ENCODE measurements at places on chromosomes 12 and 14. TPM values are rescaled to one million over a fixed set of nuclear protein-coding genes. Genes with fewer than 3 reads are reported as not detected.

DNA sequence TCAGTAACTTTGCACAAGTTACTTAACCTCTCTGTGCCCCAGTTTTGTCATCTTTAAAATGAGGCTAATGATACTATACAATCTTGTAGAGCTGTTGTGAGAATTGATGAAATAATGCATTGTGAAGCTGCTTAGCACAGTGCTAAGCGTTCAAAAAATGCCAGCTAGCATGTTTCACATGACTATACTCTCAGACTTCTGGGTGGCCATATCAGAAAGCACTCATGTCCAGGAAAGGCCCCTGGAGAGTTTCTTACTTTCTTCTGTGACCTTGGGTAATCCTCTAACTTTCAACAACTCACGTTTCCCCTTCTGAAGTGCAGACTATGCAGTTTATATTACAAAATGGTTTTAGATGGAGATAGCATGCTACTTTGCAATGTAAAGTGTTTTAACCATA is 68.1 kb downstream of the TPH2 start:
- DNase-seq: no peak

DNA sequence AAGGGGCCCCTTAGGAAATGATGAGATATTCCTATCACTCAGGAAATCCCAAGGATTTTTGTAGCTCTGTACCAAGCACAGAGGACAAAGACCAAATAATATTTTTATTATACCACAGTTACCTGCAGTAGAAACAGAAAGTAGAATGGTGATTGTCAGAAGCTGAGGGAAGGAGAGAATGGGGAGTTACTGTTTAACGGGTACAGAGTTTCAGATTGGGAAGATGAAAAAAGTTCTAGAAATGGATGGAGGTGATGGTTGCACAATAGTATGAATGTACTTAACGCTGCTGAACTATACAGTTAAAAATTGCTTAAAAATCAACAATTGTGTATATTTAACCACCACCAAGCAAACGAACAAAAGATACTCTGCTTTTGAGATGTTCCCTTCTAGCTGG is 24.1 kb downstream of the FLVCR2 start:
- no peak for DNase-seq

GRCh38 chr14:98133806-98134205 is 1138.2 kb downstream of the BCL11B start:
- DNase-seq: no peak

- DNase-seq: no peak
These were observed 1.8 kb downstream of the CCDC85C start for GRCh38 chr14:99602054-99602787.

DNA sequence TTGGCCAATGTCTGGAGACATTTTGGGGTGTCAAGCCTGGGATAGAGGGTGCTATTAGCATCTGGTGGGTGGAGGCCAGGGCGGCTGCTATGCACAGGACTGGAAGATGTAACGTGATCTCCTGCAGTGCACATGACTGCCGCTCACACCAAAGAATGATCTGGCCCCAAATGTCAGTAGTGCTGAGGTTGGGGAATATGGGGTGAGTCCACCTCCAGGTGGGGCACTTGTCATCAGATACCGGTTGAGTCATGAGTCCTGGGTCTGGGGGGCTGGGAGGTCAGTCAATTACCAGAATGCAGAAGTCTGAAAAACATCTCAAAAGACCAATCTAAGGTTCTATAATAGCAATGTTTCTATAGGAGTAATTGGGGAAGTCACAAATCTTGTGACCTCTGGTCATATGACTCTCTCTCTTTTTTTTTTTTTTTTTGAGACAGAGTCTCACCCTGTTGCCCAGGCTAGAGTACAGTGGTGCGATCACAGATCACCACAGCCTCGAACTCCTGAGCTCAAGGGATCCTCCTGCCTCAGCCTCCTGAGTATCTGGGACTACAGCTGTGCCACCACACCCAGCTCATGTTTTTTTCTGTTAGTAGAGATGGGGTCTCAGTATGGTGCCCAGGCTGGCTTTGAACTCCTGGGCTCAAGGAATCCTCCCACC is 6.0 kb upstream of the SDSL start:
- no peak for DNase-seq

DNA sequence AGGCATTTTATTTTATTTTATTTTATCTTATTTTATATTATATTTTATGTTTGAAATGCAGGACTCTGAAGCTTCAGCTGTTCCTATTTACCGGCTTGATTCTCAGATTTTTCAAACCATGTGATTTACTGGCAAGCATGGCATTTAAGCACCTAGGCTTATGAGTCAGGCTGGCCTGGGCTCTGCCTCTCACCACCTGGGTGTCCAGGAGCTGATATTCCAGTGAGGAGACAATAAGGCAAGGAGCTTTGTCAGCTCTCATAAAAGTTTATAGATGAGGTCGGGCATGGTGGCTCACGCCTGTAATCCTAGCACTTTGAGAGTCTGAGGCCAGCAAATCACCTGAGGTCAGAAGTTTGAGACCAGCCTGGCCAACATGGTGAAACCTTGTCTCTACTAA is 2.1 kb downstream of the DAO start:
- no peak for DNase-seq

The OTOGL gene
- 0.89 TPM for polyA plus RNA-seq

The PITPNM2 gene
- 6.4 TPM for polyA plus RNA-seq

The ATP2A2 gene
- 176 TPM for polyA plus RNA-seq

GRCh38 chr14:49612671-49613070 is 7.8 kb downstream of the RPL36AL start:
- no peak for DNase-seq

DNA sequence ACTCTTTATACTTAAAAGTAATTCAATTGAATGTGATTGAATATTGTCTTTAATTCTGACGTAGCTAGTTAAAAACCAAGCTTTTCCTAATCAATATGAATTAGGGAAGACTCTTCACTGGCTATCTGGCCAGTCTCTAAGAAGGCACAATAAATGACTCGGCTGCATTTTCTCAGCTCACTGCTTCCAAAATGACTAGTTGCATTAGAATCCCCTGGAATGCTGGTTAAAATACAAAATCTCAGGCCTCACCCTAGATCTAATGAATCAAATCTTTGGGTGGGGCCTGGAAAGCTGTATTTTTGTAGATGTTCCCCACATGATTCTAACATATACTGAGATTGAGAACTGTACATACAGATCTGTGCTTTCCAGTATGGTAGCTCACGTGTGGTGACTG is 242.1 kb downstream of the CHST11 start:
- DNase-seq: no peak

All from left renal pelvis (tissue), 4 donors.